ENCODE measurements at places on chromosomes 5 and 9.

DNA sequence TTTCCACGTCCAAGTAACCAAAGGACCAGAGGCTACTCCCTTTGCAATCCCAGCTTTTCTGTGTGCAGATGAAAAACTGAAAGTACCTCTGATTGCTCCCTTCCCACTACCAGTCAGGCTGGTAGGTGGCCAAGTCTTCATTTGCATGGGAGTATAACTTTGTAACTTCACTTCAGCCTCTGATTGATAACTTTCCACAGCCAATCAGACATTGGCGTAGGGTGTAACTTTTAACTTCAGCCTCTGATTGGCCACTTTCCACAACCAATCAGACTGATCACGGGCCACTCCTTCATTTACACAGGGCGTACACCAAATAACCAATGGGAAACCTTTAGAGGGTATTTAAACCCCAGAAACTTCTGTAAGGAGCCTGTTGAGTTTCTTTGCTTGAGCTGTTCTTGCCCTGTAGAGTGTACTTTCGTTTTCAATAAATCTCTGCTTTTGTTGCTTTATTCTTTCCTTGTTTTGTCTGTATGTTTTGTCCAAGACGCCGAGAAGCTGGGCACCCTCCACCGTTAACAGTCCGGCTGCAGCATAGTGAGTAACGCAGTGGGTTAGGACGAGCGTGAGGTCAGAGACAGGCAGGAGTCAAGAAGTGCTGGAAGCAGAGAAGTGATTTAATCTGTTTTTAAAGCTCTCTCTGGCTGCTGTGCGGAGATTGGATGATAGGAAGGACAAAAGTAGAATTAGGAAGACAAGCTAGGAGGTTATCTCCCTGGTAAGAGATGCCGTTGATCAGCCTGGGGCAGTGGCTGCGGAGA is 3.5 kb upstream of the EXOSC2 start:
- DNase-seq, result peak; percentile 95

GRCh38 chr5:72307968-72308852 is 11.8 kb downstream of the MRPS27 start:
- peak; percentile 93 for DNase-seq

GRCh38 chr5:127440831-127441230 is 76.6 kb upstream of the PRRC1 start:
- DNase-seq, result peak; percentile 38

DNA sequence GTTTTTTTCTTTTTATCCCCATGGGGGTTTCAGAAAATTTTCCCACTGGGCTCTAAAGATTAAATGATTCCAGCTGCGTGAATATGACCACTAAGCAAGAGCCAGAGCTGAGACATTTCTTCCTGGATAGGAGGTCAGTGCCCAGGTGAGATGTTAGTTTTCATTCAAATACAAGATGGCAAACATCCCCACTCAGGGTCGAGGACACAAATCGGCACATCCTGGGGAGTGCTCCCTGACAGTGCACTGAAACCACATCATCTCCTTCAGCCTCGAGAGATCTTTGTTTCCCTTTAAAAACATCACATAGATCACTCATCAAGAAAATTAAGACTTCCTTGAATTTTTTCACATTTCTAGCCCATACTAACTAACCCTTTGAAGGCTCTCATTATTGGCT is 273.2 kb upstream of the PANK3 start:
- DNase-seq, result no peak

GRCh38 chr9:130185017-130185416 is 12.8 kb downstream of the NCS1 start:
- DNase-seq, result no peak

- no peak for DNase-seq
These were observed 10.6 kb downstream of the GPR150 start for GRCh38 chr5:95630394-95630917.

Data from renal cortical epithelial cell (primary cell).